Esophagus (tissue), 2 donors: ENCODE measurements at places on chromosomes 13 and 19. TPM values are rescaled to one million over a fixed set of nuclear protein-coding genes. Genes with fewer than 3 reads are reported as not detected.

PBX4 gene
- 1.4 TPM for polyA plus RNA-seq

CEACAM16 gene
- not detected for polyA plus RNA-seq

SYCN gene
- not detected for polyA plus RNA-seq

ANKRD24 gene
- polyA plus RNA-seq, result 0.21 TPM

CRX gene
- polyA plus RNA-seq, result not detected

STAP2 gene
- polyA plus RNA-seq, result 126 TPM

LONP1 gene
- polyA plus RNA-seq, result 19.3 TPM

KLK12 gene
- 427 TPM for polyA plus RNA-seq

ZNF682 gene
- 6.2 TPM for polyA plus RNA-seq

ALOX5AP gene
- polyA plus RNA-seq, result 10.5 TPM

ARGLU1 gene
- polyA plus RNA-seq, result 84.5 TPM

N4BP2L1 gene
- polyA plus RNA-seq, result 5.0 TPM

DNASE2 gene
- polyA plus RNA-seq, result 7.8 TPM
